ENCODE measurements at places on chromosomes 12 and 14.

GRCh38 chr12:115944837-115945490 is 332.5 kb downstream of the MED13L start:
- no peaks in the 10 kb centered on the region for H3K4me1 ChIP-seq
- no peak overlapping the region for H3K4me3 ChIP-seq
- DNase-seq = no peak
- no peak overlapping the region for H3K27ac ChIP-seq
- no peaks in the 10 kb centered on the region for H3K36me3 ChIP-seq

DNA sequence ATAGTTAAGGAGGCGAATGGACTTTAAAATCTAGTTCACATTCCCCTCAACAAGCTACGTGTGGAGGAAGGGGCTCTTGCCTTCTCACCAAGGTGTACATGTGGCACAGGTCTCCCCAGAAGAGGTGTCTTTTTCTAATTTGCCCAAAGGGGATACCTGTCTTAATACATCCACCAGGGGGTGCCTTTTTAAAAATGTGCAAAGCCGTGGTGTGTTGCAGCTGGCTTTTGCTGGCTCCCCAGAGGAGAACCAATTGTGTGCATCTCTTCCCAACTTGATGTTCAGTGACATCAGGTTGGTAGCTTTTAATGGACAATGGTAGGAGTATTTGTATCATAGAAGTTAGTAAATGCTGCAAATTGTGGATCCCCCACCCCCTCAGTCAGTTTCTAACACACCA is 33.8 kb downstream of the CREBL2 start:
- no peak overlapping the region for H3K27ac ChIP-seq
- no peaks in the 10 kb centered on the region for H3K27me3 ChIP-seq
- H3K4me1 ChIP-seq = no peaks in the 10 kb centered on the region
- H3K36me3 ChIP-seq = no peaks in the 10 kb centered on the region
- H3K4me3 ChIP-seq = no peak overlapping the region
- no peak for DNase-seq

DNA sequence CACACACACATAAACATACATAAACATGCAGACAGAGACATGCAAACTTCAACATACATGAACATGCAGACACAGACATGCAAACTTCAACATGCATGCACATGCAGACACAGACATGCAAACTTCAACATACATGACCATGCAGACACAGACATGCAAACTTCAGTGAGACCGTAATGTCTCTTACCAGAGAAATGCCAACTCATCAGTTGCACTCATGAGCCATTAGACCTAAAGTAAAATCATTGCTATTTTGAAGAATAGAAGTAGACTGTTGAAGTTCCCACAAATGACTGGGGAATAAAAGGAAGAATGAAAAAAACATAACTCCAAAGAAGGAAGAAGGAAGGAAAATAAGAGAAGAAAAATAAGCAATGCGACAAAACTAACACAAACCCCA is 1044.0 kb upstream of the TMEM132C start:
- DNase-seq = no peak
- no peaks in the 10 kb centered on the region for H3K36me3 ChIP-seq
- H3K4me3 ChIP-seq = no peak overlapping the region
- no peaks in the 10 kb centered on the region for H3K4me1 ChIP-seq
- H3K27ac ChIP-seq = no peak overlapping the region

DNA sequence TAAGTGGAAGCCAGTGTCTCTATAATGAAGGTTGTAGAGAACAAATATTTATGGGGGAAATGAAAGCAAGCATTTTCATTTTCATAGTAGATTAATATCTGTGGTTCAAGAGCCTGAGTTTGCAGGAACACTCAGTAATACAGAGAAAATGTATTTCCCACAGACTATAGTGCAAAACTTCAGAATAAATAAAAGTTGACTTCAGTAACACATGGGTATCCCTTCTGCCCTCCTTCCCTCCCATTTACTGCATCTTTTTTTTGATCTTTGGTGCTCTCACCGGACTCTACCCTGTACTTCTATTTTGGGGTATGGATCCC is 75.3 kb upstream of the AMN1 start:
- H3K4me1 ChIP-seq = no peaks in the 10 kb centered on the region
- H3K27ac ChIP-seq = no peak overlapping the region
- H3K27me3 ChIP-seq = no peaks in the 10 kb centered on the region
- H3K4me3 ChIP-seq = no peak overlapping the region
- no peaks in the 10 kb centered on the region for H3K36me3 ChIP-seq
- no peak for DNase-seq

DNA sequence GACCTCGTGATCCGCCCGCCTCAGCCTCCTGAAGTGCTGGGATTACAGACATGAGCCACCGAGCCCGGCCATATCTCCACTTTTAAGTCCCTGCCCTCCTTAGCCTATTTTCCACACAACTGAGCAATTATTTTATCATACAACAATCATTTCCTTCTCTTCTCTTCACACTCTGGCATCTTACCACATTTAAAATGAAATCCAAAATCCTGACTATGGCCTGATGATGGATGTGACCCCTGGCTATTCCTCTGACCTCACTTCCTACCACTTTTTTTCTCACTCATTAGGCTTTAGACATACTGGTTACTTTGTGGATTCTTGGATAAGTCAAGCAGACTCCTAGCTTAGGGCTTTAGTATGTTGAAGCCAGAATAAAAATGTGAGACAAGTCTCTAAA is 21.9 kb upstream of the EID3 start:
- H3K4me3 ChIP-seq = no peak overlapping the region
- H3K27me3 ChIP-seq = no peaks in the 10 kb centered on the region
- H3K27ac ChIP-seq = no peak overlapping the region
- no peaks in the 10 kb centered on the region for H3K36me3 ChIP-seq
- no peak for DNase-seq

Data from colonic mucosa (tissue), 4 donors.